Tibial artery (tissue), 4 donors: ENCODE measurements at places on chromosomes 7 and 10.
A peak's percentile ranks its signal among the peaks of the same experiment; 100 is the strongest.

DNA sequence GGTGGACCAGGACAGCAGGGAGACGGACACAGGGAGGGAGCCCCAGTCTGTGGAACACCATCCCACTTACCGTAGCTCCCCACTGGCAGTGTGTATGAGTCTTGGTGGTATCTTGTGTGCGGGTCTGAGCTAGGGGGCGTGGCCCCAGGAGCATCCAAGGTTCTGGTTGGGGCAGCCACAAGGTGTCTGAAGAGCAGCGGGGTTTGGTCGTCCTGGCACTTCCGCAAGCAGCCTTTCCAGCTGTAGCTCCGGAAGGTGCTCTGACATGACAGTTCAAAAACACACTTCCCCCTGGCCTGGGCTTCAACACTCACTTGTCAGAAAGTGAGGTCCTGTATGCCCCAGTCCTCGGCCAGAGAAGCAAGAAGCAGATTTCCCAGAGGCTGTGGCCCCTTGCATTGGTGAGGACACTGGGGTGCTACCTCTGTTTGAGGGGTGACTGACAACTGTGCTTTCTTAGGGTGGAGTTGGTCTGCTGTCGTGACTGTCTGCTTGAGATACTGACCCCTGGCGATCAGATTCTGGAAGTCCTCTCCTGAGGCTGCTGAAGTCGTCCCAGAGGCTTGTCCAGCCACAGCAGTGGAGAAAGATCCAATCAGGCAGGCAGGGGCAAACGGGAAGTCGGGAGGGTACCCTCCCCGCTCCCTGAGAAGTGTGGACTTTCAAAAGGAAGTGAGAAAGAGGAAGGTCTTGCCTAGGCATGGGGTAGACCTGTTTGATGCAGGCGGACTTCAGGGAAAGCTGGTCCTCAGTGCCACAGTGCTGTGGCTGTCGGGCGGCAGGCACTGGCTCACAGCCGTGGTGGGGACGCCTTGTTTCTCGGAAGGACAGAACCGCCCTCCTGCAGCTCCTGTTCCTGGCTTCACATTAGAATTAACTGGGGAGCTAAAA, 51.4 kb upstream of the PFKFB3 start:
- DNase-seq = peak; percentile 86

DNA sequence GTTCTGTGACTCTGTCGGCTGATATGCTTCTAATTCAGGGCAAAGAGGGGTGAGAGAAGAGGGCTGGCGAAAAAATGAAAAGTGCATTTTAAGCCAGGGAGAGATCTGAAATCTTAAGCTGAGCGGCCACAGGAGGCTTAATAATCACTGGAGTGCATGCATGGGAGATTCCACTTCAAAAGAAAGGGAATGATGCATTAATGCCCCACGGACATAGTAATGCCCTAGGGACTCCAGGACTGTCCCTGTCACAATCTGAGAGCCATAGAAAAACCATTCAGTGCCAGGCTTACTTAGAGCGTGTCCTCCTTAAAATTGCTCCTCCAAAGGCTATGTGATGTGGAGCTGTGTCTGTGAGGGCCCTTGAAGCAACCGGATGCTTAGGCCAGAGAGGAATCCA, 75.1 kb downstream of the NHLRC2 start:
- DNase-seq = no peak

DNA sequence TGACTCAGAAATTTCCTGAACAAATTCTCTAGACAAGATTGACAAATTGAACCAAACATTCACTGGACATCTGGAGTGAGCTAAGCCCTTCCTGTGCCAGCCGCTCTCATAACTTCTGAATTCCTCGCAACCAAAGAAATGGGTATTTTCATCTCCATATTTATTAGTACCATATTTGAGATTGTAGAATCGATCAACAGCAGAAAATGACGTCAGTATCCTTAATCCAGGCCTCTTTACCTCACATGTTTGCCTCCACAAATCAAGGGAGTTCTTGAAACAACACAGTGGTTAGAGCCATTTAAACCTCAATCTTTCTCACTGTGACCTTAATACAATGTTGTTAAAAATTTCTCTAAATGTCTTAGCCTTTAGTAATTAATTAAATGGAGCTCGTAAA, 735.6 kb upstream of the SORCS1 start:
- DNase-seq = no peak

GRCh38 chr10:31602541-31603234, 283.7 kb downstream of the ZEB1 start:
- DNase-seq = peak; percentile 95

DNA sequence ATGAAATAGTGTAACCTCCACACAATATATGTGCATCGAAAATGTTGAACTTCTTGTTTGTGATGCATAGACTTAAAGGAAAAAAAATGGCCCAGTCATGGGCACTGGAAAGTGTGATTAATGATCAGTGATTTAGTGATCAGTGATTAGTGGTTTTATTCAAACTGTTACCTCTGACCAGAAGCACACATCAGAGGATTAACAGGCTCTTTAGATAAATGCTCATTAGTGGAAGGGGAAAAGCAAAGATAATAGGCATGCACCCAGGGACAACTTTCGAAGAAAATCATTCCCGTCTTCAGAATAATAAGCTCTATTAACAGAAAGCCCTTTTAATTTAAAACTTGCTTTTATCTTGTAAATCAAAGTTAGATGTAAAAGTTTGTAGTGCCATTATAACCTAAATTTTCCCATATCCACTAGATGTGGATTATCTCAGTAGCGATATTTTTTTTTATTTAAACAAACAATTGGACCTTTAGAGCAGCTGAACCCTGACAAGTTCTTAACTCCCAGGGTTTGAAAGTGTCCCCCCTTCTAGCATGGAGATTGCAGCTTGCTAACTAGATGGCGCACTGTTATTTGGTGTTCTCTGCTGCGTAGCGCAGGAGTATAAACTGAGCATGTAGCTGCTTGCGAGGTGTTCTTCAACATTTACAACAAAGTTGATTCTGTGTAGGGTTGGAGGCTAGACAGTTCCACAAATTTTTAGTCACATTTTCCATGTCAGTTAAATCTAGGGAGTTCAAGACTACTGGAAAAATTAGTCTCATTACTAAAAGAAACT, at the start of gene CREB5:
CREB5 (plus strand) TSS at position 643 of the 787 bp plus-strand sequence. CDS start 397 bp downstream, outside the sequence.
- no peak for DNase-seq

DNA sequence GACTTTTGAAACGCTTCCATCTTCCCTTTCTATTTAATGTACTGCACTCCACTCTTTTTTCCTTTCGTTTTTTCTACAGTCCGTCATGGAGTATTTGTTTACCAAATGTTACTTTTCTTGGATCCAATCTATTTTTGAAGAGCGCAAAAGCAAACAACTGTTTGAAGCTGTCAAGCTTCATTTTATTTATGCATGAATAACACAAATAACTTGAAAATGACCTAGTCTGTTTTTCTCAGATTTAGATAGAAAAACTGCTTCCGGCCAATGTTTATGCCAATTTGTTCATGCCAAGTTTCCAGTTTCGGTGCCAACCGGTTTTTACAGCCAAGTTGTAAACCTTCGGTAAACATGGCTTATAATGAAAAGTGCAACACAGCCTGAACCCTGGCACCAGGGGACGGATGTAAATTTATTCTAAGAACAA, 150.9 kb upstream of the KLF6 start:
- DNase-seq = no peak

GRCh38 chr7:128697302-128697905, 25.3 kb downstream of the GARIN1A start:
- peak; percentile 38 for DNase-seq

DNA sequence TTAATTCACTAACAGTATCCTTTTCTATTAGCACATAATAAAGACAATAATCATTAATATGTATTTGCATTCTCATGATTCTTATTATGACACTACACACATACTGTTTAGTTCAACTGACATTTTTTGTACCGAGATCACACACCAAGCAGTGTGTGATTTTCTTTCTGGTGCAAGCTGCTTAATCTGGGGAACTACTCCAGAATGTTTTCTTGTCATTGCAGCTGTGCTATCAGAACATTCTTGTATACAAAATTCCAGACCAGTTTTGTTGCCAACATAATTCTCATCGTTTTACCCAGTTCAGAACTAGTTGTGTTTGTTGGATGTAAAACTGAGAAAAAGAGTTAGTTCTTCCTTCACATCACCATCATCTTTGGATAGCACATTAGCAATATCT, 37.4 kb downstream of the VKORC1L1 start:
- DNase-seq = no peak

- DNase-seq = peak; percentile 46
Measured at GRCh38 chr10:98415731-98416119, 743 bp upstream of the PYROXD2 start.

GRCh38 chr7:153473185-153473584, 579.0 kb upstream of the DPP6 start:
- no peak for DNase-seq

GRCh38 chr10:14875941-14876340, 2.7 kb upstream of the SUV39H2 start:
- DNase-seq = no peak

DNA sequence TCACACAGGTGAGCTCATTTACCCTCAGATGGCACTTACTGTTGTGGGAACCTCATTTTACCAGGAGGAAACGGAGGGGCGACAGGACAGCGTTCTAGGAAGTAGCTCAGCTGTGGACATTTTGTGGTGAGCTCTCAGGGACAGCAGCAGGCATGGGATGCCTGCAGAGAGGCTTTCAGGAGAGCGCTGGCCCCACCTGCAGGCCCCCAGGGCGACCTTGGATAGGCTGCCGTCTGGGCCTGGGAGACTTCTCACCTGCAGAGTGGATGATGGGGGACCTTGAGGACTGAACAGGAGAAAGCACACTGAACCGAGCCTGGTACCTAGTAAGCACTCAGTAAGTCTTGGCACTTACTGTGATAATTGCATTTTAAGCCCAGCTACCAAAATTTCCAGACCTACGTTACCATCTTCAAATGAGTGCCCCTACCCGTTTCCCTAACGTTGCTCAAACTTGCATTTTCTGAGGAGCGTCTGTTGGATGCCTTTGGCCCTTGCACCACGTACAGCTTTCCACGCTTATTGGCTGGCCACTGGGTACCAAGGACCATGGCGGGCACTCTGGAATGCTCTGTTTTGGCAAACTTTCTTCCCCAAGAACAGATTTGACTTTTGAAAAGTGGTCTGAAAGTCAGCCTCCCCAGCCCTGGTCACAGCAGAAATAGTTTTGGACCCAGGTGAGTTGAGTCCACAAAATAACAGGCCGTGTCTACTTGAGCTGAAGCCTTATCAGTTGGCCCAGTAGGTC, 223.4 kb downstream of the EBF3 start:
- DNase-seq = no peak

DNA sequence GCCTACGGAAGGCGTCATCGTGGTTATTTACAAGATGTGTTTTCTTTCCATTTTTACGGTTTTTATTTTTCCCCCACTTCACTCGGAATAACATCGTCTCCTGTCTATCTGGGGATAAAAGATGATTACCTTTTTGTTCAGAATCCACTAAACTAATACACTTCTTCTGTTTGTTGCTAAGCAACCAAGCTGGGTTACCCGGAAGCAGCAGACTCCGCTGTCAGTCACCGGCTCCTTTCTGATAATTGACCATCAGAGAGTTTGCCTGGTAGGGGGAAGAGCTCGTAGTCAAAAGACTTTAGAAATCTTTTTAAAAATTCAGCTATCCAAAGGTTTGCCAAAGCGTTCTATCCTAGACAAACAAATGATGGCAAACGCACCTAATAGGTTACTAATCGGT, 75.0 kb upstream of the SFMBT2 start:
- DNase-seq = no peak

- DNase-seq = peak; percentile 65
Measured at GRCh38 chr7:5689118-5689517, 92.3 kb downstream of the RNF216 start.

DNA sequence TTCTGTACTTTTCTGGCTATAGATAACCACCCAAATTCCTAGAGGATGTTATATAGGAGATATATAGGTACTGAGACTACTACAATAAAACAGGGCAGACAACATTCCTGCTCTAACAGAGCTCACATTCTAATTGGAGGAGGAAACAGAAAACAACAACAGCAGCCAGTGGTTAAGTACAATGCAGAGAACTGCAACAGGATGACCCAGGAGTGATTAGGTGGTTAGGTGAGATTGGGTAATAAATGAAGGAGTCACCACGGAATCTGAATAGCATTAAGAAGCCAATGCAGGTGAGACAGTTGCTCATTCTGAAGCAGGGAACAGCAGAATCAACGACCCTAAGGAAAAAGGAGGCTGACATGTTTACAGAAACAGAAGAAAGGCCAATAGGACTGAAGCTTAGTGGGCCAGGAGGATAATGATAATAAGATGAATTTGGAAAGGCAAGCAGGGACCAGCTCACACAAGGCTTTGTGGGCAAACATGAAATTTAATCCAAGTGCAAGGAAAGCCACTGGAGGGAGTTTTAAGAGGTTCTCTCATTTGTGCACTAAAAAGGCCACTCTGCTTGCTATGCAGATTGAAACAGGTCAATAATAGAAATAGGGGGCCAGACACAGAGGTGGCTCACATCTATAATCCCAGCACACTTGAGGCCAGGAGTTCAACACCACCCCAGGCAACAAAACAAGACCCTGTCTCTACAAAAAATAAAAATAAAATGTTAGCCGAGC, 16.9 kb upstream of the REEP3 start:
- DNase-seq = no peak

DNA sequence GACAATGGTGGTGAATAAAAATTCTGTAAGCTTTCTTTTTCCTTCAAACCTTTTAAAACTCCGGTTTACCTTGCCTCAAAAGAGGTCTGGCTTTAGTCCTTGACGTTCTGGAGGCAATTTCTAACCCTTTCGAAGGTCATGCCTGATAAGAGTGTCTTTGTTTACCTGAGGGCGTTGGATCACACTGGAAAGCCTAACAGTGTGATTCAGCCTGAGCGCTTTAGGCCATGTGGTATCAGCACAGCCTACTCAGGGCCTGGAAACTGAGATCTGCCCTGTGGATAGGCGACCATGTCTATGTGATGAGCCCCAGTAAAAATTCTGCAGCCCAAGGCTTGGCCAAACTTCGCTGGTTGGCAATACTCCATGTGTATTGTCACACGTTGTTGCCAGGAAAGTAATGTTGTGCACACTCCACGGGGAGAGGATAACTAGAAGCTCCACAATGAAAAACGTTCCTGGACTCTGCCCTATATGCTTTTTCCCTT, 10.7 kb downstream of the CCDC6 start:
- DNase-seq = no peak
